ENCODE measurements at places on chromosomes 3 and 15.

- DNase-seq = no peak
These were observed 691.1 kb downstream of the DIPK2A start for GRCh38 chr3:144662729-144663128.

DNA sequence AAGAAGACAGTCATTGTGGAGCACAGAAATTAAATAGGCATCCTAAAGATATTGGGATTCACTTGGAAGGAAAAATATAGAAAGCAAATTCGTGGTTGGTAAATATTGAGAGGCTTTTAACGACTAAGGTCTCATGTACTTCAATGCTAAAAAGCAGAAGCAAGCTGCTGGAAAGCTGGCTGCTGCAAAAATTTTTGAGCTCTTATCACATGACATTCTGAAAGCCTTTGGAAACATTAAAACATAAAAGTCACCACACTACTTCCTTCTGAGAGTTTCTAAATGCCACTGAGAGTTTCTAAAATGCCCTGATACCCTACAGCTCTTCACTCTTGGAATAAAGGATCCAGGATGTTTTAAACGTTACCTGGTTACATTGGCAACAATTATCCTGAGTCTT, 39.0 kb upstream of the CBLB start:
- no peak for DNase-seq

DNA sequence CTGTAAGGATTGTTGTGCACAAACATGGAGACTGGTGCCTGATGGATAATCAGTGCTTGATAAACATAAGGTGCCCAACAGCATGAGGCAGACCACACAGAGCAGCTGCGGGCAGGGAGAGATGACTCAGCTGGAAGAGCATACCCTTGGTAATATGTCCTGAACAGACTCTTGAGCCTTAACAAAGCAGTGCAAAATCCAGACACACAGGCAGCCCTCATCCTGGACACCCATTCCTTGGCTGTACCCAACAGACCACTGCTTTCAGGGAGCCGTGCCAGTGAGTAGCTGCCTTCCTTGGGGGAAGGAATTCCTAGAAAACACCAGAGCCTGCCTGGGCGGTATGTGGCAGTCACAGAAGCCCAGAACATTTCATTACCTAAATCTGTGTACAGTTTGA, 156.2 kb downstream of the CLSTN2 start:
- no peak for DNase-seq

- DNase-seq = no peak
These were observed 559.3 kb upstream of the GRM7 start for GRCh38 chr3:6301626-6302025.

- no peak for DNase-seq
These were observed 267.0 kb downstream of the PLCL2 start for GRCh38 chr3:17151598-17152373.

- DNase-seq = no peak
These were observed 7.5 kb downstream of the SENP5 start for GRCh38 chr3:196875258-196875657.

GRCh38 chr3:117016378-117016777, 306.8 kb downstream of the TUSC7 start:
- no peak for DNase-seq

GRCh38 chr15:101244036-101244781, 7.6 kb downstream of the CHSY1 start:
- no peak for DNase-seq

- DNase-seq = peak; percentile 23
These were observed 627.2 kb downstream of the ZIC1 start for GRCh38 chr3:148036331-148036876.

DNA sequence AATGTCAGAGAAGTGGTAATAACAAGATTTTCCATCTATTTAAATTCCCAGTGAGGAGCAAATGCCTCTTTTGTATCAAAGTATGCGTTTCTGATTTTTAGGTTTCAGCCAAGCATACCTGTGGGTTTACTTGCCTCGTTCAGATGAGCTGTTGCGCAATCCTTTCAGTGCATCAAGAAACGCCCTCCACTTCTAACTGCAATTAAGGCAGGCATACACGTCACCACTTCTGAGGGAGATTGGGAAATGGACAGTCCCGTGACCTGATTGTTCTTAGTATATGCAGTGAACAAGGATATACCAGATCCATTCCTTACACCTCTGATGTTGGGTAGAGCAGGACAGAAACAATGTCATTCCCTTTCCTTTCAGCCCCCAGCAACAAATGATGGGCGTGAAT, 219.0 kb downstream of the ITPR1 start:
- no peak for DNase-seq

DNA sequence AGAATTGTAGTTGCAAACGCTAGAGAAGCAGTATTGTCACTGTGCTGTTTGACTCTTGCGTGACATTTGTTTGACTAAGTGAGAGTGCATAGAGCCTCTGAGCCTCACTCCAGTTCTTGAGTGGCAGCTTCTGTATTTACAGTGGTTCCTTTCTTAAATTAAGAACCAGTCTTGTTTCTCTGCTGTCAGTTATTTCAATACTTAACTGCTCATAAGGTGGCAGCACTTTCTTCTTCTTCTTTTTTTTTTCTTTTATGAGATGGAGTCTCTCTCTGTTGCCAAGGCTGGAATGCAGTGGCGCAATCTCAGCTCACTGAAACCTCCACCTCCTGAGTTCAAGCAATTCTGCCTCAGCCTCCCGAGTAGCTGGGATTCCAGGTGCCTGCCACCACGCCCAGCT, 372.1 kb downstream of the LPP start:
- no peak for DNase-seq

DNA sequence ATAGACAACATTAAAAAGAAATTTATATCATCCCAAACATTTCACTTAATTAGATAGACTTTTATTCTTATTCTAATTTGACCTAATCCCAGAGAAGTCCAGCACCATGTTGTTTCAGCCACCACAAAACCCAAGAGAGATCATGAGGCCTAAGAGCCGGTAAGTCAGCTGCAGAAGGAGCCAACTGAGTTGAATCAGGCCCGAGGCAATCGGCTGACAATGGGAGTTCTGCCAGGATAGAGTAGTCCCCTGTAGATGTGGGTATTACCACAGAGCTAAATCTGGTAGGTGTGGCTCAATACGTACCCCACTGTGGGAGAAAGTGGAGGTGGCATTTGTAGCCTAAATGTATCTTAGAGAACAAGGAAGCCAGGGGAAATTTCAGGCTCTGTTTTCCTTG, 49.7 kb upstream of the UMPS start:
- DNase-seq = no peak

DNA sequence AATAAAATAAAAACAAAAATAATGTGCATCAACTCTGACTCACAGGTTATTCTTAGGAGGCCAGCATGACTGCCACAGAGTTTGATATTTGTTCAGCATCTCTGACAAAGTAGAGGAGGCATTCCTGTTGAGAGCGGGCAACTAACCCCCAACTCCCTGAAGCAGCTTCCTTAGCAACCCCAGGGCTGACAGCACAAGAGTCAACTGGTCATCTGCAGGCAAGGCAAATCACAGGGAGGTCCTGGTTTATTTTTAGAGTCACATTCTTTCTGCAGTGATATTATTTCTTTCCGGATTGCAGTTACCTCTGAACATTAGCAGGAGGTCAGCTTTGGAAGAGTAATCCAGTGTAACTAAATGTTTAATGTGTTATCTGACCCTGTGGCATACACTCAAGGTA, 273.0 kb downstream of the PLCL2 start:
- DNase-seq = no peak

- peak; percentile 26 for DNase-seq
These were observed 88.3 kb downstream of the KLF15 start for GRCh38 chr3:126268866-126269265.

GRCh38 chr3:53841296-53841695, 4.9 kb downstream of the CHDH start:
- DNase-seq = no peak

DNA sequence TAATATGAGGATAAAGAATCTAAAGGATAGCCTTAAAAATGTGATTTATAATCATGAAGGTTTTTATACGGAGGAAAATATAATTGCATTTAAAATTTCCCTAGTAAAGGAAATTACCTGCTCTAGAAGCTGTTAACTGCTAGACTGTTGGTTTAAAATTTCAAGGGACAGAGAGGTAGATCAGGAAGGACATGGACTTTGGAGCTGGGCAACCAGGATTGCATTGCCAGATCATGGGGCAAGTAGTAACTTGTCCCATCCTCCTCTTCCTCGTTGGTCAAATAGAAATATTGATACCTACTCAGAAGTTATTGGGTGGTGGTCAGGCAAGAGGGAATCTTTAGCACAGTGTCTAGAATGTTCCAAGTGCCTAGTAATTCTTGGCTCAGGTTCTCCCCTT, 525.1 kb downstream of the MFSD1 start:
- no peak for DNase-seq

- DNase-seq = no peak
These were observed 69.5 kb downstream of the HERC1 start for GRCh38 chr15:63764124-63764803.

- no peak for DNase-seq
These were observed 88.6 kb downstream of the ATP2B2 start for GRCh38 chr3:10416730-10417300.

GRCh38 chr15:27608248-27608647, 490.9 kb downstream of the OCA2 start:
- no peak for DNase-seq

GRCh38 chr3:63228677-63229076, 49.4 kb upstream of the SYNPR start:
- DNase-seq = peak; percentile 40

DNA sequence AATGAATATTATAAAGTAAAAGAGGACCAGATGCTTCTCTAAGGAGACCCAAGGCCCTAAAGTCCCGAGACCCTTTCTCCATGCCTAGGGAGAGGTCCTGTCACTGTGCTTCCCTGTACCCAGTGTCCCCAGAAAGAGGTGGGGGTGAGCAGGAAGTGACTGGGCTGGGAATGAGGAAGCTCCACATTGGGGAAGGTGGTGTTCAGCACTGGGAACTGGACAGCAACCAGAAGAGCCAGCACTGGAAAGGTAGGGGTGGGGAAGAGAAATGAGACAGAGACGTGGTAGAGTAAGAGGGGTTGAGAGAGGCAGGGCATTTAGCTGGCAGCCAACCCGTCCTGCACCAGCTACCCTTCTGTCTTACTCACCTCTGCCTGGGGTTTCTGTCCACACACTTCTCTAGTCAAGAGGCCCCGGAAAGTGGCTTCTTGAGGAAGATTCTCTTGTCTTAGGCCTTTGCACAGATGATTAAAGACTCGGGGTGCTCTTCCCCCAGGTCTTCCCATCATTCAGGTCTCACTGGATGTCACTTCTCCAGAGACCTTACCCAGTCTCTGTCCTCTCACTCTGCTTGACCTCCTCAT, 12.2 kb downstream of the RRP9 start:
- DNase-seq = no peak

DNA sequence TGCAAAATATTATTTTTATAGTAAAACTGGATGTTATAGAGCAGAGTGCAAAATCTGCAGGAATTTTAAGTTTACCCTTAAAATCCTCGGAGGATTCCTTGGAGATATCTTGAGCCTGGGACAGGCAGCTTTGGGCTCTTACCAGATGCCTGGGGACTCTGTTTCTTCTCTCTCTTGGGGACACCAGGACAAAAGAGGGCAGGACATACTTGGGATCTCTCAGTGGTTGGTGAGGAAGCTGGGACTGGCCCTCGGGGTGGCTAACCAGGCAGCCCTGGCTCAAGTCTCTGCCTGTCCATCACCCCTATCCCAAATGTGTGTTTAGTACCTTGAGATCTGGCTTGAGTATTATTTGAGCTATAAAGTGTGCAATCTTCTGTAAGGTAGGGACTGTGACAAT, 38.6 kb downstream of the TKT start:
- DNase-seq = no peak

GRCh38 chr3:170426240-170426797, 7.7 kb downstream of the CLDN11 start:
- DNase-seq = no peak

DNA sequence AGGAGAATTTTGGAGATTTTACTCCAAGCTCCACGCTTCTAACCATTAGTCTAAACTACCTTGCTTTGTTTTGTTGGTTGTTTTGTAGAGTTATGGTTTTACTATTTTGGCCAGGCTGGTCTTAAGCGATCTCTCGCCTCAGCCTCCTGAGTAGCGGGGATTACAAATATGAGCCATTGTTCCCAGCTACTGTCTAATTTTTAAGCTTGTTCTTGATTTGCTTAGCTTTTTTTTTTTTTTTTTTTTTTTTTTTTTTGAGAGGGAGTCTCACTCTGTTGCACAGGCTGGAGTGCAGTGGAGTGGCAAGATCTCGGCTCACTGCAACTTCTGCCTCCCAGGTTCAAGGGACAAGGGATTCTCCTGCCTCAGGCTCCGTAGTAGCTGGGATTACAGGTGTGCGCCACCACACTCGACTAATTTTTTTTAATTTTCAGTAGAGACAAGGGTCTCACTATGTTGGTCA, 28.5 kb downstream of the EFCAB12 start:
- DNase-seq = no peak

- no peak for DNase-seq
These were observed 32.2 kb downstream of the BDH1 start for GRCh38 chr3:197523526-197523925.

GRCh38 chr15:49096090-49096750, 50.0 kb upstream of the SECISBP2L start:
- DNase-seq = no peak

DNA sequence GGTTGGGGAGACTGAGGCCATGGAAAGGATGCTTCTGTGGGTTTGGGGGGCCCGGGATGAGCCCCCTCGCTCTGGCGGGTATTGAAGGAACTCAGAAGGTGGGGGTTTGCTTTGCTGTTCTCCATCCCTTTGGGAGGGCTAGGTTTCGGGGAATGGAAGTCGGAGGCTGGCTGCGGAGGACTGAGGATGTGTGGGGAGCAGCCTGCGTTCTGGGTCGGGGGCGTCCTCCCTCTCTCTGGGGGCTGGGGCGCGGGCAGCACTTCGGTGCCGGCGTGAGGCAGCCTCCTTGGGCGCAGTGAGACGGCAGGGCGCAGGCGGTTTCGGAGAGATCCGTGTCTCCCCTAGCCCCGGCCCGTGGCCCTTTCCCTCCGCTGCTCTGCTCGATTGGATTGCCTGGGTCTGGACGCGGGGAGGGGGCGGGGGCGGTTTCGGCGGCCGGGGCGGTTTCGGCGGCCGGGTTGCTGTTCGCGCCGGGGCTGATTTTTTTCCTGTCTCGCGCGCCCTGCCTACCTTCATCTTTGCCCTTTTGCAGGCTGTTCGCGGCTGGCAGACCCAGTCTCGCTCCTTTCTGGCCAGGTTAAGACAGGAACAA, 1.4 kb downstream of the PTPRG start:
- peak; percentile 3 for DNase-seq

- DNase-seq = no peak
These were observed 1.9 kb downstream of the PAK6 start for GRCh38 chr15:40240619-40241221.

- no peak for DNase-seq
These were observed 47.4 kb downstream of the GPR171 start for GRCh38 chr3:151155409-151156128.

DNA sequence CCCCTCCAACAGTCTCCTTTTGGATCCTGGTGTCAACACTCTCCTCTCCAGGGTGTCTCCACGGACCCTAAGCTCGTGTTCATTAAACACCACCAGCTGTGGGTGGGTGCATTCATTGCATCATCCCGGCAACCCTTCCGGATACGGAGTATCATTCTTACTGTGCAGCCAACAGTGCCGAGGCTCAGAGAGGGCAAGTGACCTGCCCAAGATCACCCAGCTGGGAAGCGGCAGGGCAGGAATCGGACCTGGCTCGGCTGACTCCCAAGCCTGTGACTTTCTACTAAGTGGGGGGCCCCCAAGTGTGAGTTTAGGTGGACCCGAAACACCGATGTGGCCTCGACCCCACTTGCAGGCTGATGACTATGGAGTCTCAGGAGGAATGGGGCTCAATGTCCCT, 20.4 kb downstream of the H1-8 start:
- no peak for DNase-seq

- no peak for DNase-seq
These were observed 581.4 kb upstream of the TBL1XR1 start for GRCh38 chr3:177778633-177779032.

GRCh38 chr3:12773030-12773709, 14.1 kb upstream of the TMEM40 start:
- DNase-seq = no peak
